ENCODE measurements at places on chromosomes 16 and 17.

DNA sequence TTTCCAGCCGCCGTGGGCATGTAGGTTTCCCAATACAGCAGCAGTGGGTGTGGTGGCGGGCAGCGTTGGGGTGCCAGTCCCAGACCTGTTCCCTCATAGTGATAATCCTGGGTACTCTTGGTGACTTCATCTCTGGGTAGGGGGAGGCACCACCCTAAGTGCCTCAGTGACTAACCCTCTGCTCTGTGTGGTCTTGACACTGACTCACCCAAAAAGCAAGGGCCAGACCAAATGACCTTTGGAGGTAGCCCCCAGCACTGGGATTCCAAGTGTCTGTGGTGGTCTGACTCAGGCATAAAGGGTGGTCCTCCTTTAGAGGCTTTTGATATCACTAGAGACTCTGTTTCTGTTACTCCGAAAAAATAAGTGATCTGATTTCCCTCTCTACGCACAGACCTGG is 908 bp downstream of the CALB2 start:
- no peak for DNase-seq

GRCh38 chr17:77423589-77424451 is 283.1 kb downstream of the SEC14L1 start:
- no peak for DNase-seq

GRCh38 chr16:65531475-65531874 is 409.6 kb upstream of the CDH11 start:
- no peak for DNase-seq

DNA sequence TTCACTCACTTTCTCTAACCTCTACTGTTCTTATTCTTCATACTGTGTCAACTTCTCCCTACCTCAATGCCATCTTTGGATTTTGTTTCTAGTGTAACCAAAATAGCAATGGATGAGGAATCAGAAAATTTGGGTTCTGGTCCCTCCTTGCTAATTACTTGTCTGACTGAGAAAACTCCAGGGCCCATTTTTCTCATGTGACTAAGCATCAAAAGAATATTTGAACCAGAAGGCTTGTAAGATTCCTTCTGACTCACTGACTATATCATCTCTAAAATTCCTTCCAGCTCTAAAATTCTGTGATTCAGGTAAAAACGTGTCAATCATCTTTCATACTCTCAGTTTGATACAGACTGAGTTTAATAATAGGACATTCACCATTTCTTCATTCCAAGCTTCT is 57.9 kb downstream of the BRIP1 start:
- no peak for DNase-seq

- DNase-seq = no peak
These were observed 3.0 kb upstream of the BAHCC1 start for GRCh38 chr17:81391936-81392908.

DNA sequence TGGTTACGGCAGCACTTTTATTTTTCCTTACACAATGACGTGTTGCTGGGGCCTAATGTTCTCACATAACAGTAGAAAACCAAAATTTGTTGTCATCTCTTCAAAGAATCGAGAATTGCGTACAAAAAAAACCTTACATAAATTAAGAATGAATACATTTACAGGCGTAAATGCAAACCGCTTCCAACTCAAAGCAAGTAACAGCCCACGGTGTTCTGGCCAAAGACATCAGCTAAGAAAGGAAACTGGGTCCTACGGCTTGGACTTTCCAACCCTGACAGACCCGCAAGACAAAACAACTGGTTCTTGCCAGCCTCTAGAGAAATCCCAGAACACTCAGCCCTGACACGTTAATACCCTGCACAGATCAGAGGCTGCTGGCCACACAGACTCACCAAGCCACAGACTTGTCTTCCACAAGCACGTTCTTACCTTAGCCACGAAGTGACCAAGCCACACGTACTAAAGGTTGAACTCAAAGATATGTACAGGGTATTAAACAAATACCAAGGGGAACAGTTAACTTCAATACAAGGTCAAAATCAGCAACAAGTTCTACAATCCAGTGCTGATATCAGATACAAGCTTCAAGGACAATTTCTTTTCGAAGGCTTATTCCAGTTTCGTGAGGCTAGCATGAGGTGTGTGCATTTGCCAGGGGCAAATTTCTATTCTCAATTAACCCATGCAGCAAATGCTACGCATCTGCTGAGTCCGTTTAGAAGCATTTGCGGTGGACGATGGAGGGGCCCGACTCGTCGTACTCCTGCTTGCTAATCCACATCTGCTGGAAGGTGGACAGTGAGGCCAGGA is 2.4 kb downstream of the ACTG1 start:
- DNase-seq = peak; percentile 22

- DNase-seq = no peak
These were observed 195.0 kb upstream of the CPHXL start for GRCh38 chr16:75921281-75921680.

DNA sequence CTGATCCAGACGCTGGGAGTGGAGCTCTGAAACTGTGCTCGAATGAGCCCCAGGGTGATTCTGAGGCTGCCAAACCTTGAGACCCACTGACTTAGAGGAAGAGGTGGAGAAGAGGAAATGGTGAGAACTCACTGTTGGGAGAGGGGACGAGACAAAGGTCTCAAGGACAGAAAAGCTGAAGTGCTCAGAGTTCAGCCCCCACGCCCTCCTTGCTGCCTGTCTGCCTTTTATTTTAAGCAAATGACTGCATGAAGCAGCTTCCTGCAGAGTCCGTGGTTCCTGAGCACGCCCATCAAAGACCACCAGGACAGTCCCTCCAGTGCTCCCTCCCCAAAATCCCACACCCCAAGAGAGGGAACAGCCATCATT is 20.4 kb downstream of the COTL1 start:
- DNase-seq = peak; percentile 33

GRCh38 chr16:53614346-53614745 is 89.3 kb downstream of the RPGRIP1L start:
- DNase-seq = no peak

- no peak for DNase-seq
These were observed 1.2 kb downstream of the RNF167 start for GRCh38 chr17:4941319-4941610.

DNA sequence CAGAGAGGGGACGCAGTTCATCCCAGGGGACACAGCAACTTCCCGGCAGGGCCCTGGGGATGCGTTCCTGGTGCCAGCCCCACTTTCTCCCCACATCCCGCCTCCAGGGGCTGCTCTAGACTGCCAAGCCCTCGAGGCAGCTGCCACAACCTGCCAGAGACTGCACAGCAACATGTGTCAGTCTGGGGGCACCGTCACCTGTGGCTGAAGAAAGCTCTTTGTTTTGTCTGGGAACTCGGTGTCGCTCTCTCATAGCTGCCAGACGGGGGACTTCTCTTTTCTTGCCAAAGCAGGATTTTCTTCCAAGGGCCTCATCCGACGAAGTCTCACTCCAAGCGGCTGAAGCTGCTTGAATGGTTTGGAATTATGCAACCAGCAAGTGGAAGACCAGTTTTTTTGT is 43.7 kb downstream of the COTL1 start:
- no peak for DNase-seq

DNA sequence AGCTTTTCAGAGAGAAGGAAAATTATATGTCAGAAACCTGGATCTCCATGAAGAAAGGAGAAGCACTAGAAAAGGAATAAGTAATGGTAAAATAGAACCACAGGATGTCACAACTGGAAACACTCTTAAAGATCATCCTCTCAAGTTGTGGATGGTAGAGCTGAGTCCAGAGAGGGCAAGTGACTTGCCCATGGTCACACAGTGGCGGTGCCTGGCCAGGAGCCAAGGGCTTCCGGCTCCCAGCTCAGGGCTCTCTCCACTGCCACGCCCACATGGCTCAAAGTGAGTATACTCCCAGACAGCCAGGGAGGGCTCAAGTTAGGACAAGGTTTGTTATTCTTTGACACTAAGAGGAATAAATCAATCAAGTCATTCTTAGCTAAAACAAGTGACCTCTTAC is 159.8 kb downstream of the COPRS start:
- DNase-seq = no peak

DNA sequence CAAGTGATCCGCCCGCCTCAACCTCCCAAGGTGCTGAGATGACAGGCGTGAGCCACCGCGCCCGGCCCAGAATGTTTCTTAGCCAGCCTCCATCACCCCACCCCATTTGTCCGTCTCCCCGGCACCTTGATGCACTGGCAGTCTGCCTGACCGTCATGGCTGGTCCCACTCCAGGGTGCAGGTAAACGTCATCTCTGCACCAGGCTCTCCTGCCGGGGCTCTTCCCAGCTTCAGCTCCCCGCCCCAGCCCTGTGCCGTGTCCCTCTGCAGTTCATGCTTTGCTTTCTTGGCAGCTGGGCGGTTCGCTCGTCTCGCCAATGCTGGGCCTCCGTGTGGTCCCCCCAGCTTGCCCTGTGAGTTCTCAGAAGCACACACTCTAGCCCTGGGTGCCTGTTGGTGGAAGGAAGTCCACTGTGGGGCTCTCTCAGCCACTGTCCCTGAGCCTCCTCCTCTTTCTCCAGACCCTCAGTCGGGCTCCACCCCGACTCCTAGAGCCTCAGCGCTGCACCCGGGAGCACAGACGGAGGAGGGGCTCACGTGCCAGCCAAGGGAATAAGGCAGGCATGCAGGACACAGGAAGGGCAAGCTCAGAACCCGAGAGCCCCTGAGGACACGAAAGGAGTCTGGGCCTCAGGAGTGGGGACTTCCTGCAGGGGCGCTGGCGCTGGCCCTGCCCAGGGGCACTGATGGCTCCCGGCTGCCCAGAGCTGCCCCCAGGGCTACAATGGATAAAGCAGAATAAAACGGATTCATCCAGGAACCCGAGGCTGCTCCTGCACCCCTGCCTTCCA is 12.0 kb downstream of the HS3ST6 start:
- no peak for DNase-seq

DNA sequence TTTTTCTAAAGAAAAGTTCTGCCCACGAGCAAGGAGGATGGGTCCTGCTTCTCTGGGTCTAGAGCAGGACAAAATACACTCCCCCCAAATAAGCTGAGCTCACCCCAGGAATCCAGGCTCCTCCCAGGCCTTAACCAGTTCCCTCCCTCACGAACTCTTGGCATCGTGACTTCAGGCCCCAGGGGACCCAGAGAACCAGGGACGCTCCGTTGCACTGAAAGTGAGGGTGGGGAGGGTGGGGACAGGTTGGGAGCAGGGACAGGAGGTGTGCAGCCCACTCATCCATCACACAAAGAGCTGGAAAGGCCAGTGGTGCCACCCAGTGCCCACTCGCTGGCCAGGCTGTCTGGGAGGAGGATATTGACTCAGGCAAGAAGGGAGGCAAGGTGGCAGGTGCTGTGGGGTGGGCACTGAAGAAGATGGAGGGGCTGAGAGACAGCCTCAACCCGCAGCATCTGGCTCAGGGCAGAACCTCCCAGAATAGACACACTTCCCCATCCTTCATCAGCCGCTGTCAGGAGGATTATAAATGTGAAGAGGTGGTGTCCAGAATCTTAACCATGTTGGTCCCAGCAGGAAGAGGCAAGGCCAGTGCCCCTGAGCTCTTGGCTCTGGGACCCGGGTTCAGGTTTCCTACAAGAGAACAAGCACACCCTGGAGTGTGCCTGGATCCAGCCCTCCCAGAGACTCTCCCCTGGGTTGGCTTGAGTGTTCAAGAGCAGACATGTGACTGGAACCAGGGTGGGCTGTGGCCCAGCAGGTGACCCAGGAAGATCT is 67.9 kb upstream of the RPL38 start:
- DNase-seq = no peak

- DNase-seq = no peak
These were observed 4.9 kb downstream of the CDK5RAP3 start for GRCh38 chr17:47975823-47976205.

GRCh38 chr16:89456419-89456959 is 33.9 kb downstream of the ANKRD11 start:
- DNase-seq = no peak

- no peak for DNase-seq
These were observed 73.1 kb downstream of the CEP95 start for GRCh38 chr17:64579917-64580316.

DNA sequence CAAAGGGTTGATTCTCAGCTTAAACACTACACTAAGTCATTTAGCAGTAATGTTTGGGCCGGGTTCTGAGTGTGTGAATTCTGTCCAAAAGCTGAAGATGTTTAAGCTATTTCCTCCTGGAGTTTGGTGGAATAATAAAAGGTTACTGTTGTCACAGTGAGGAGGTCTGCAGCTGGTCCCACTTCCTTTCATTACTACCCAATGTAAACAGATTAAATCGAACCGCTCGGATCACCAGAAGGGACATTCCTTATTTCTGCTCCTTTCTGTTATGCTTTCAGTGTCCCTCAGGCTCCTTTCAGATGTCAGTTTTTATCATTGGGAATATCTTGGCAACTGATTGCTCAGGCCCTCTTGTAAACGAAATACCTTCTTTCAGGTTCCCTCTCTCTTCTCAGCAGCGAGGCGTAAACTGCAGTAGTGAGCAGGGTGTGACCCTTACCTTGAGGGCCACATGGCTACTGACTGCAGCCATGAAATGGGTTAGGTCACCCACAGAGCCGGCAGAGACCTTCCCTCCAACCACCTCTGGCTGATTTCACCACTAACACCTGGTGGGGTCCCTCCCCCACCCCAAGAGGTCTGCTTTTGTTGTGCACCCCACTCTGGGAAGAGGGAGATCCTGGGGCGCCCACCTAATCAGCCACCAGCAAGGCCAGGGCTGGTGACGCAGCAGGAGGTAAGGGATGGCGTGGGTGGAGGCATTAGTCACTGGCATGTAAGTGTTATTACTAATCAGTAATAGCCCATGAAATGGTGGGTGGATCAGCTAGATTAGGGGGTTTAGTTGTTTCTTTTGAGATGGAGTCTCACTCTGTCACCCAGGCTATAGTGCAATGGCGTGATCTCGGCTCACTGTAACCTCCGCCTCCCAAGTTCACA is 117.6 kb downstream of the VPS53 start:
- no peak for DNase-seq

DNA sequence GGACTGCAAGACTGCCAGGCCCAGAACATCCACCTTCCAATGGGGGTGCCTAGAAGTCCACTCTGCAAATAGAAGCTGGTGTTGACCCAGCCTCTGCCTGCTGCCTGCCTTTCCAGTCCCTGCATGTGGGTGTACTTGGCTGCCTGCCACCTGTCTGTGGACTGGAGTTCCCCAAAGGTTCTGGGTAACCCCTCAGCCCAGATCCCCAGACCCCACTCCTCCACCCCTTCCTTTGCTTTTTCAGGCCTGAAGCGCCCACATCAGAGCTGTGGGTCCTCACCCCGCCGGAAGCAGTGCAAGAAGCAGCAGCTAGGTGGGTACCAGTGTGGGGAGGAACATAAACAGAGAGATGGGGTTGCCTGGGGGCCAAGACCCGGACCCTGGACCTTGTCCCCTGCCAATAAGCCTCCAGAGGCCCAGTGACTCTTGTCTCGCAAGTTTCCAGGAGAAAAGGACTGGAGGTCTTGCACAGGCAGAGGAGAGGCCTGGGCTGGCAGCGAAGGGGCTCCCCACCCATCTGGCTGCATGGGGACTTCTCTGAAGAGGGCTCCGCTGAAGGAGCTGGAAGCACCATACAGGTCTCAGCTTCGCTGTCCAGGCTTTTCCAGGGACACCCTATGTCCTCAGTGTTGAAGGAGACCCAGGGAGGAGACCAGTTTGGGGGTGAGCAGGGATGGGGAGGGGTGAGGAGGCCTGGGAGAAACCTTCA is 34.3 kb downstream of the NLRC5 start:
- peak; percentile 86 for DNase-seq

- no peak for DNase-seq
These were observed 41.6 kb downstream of the USP10 start for GRCh38 chr16:84741340-84741830.

GRCh38 chr16:75462806-75463205 is 1.7 kb downstream of the TMEM170A start:
- DNase-seq = peak; percentile 51
